Stimulated activated CD4-positive, alpha-beta T cell treated with anti-CD3 and anti-CD28 coated beads, Interleukin-12 subunit alpha, Interleukin-12 subunit beta, amount 100 ng/mL, for 4 hours (primary cell): ENCODE measurements at places on chromosomes 7 and 10.
A peak's percentile ranks its signal among the peaks of the same experiment; 100 is the strongest.

- no peak for DNase-seq
Observed at GRCh38 chr10:122474131-122474818, 12.9 kb downstream of the HTRA1 start.

- DNase-seq = no peak
Observed at GRCh38 chr10:103042129-103042528, 124.0 kb downstream of the CNNM2 start.

DNA sequence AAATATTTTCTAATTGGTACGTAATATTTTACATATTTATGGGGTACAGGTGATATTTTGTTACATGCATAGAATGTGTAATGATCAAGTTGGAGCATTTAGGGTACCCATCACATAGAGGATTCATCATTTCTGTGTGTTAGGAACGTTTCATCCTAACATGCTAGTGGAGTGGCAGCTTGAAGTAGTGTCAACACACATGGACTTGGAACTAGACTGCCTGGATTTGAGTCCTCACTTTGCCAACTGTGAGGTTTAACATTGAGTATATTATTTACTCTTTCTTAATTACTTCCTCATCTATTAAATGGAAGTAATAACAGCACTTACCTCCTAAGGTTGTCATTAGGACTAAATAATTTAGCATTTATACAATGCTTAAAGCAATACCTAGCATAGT, 241.9 kb downstream of the PLXDC2 start:
- no peak for DNase-seq

- DNase-seq = no peak
Observed at GRCh38 chr10:84634636-84635035, 306.2 kb downstream of the CCSER2 start.

GRCh38 chr7:69388452-69389137, 209.7 kb upstream of the AUTS2 start:
- no peak for DNase-seq

- DNase-seq = no peak
Observed at GRCh38 chr10:25498645-25499044, 323.8 kb downstream of the GPR158 start.

DNA sequence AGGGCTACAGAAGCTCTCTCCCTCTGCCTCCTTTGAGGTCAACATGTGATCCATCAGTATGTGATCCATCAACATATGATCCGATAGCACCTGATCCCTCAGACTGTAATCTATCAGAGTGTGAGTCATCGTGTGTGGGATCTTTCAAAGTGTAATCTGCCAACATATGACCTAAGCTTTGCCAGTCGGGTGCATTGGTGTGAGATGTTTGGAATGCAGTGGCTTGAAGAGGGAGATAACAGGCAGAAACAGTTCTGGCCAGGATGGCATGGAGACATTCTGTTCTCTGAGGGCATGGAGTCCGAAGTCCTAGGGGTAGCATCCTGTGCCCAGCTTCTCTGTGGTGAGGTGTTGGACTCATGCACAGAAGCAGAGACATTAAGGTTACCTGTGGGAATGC, 217.7 kb upstream of the ETV1 start:
- DNase-seq = no peak

DNA sequence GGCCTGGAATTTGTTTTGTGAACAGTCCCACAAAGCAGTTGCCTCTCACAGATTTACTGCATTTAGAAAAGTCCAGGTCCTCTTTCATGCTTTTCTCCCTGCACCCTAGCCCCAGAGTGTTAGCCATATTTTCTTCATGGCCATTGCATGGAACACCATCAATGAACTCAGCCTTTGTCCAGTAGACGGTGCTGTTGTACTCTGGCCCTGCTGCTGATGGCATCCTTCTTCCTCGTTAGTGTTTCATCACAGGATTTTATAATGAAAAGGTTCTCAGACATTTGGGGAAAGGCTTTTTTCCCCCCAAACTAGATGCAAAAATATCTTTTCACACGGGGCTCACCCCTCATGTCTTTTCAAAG, 93.0 kb upstream of the SLC25A13 start:
- peak; percentile 3 for DNase-seq

- no peak for DNase-seq
Observed at GRCh38 chr10:12984165-12984747, 17.3 kb downstream of the CCDC3 start.

- no peak for DNase-seq
Observed at GRCh38 chr10:48480397-48481374, 124.2 kb downstream of the ARHGAP22 start.

GRCh38 chr7:123043642-123044041, 48.1 kb upstream of the TAS2R16 start:
- DNase-seq = no peak

GRCh38 chr7:80593869-80594586, 44.4 kb upstream of the CD36 start:
- no peak for DNase-seq

DNA sequence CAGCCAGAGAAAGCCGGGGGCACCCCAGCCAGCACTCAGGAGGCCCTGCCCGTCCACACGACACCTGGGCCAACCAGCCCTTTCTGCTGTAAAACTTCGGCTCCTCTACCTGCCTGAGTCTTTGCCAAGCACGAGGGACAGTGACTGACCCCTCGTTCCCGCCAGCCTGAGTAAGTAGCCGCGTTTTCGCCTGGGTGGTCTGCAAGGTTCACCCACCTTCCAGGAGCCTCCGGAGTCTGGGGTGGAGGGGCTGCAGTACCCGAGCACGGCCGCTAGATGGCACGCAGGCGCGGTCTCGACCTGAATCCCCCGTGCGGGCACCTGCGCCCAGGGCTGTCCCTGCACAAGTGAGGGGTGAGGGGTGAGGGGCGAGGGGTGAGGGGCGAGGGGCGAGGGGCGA, 192.7 kb downstream of the PTPRN2 start:
- DNase-seq = peak; percentile 45

DNA sequence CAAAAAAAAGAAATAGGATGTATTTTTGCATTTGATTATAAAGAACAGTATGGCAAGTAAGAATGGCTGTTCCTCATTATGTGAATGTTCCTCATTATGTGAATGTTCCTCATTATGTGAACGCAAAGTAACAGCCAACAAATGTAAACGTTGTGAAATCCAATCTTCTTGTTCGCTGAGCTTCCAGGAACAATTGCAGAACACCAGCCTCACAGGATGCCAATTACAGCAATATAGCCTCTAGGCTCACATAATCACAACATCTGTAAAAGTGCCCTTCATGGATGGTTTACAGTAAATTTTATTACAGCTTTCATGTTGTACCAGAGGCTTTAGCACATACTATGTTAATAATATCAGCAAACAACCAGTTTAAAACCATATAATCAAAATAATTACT, 71.6 kb downstream of the THSD7A start:
- DNase-seq = no peak
